AG04450 (cell line): ENCODE measurements at places on chromosomes 12 and 14. TPM values are rescaled to one million over a fixed set of nuclear protein-coding genes. Genes with fewer than 3 reads are reported as not detected.

The SALL2 gene
- 15.0 and 17.1 TPM in 2 replicates for polyA plus RNA-seq

The LGR5 gene
- not detected in 2 replicates for polyA plus RNA-seq

The ARMH4 gene
- polyA plus RNA-seq = 5.7 and 6.4 TPM in 2 replicates

The GPRC5A gene
- 117 and 118 TPM in 2 replicates for polyA plus RNA-seq

The NKX2-1 gene
- polyA plus RNA-seq = not detected in 2 replicates

The AGAP2 gene
- polyA plus RNA-seq = 0.02 and 0.06 TPM in 2 replicates

The SMIM41 gene
- polyA plus RNA-seq = not detected in 2 replicates

The WSCD2 gene
- polyA plus RNA-seq = not detected in 2 replicates

The DLK1 gene
- 0.12 TPM in 1 of 2 replicates, not detected in the other for polyA plus RNA-seq

The COCH gene
- 0.17 and 0.19 TPM in 2 replicates for polyA plus RNA-seq

The RAD9B gene
- polyA plus RNA-seq = 0.07 and 0.26 TPM in 2 replicates

The GPR84 gene
- polyA plus RNA-seq = not detected in 2 replicates

The OTUB2 gene
- 2.1 and 2.3 TPM in 2 replicates for polyA plus RNA-seq

The BEGAIN gene
- 0.16 and 0.48 TPM in 2 replicates for polyA plus RNA-seq

The PPP1R1A gene
- not detected in 2 replicates for polyA plus RNA-seq

The JKAMP gene
- polyA plus RNA-seq = 162 and 208 TPM in 2 replicates

The APOLD1 gene
- 2.2 and 2.6 TPM in 2 replicates for polyA plus RNA-seq

The ACOT6 gene
- polyA plus RNA-seq = not detected in 2 replicates

The MARK3 gene
- polyA plus RNA-seq = 81.3 and 109 TPM in 2 replicates

The PRH2 gene
- polyA plus RNA-seq = 0.16 TPM in 1 of 2 replicates, not detected in the other

The TMTC1 gene
- 59.8 and 66.8 TPM in 2 replicates for polyA plus RNA-seq

The PTHLH gene
- polyA plus RNA-seq = 1.5 and 1.9 TPM in 2 replicates

The INSM2 gene
- polyA plus RNA-seq = not detected in 2 replicates

The C14orf132 gene
- 42.0 and 47.7 TPM in 2 replicates for polyA plus RNA-seq
